Effector memory CD4-positive, alpha-beta T cell (primary cell): ENCODE measurements at places on chromosomes 3 and 15.

DNA sequence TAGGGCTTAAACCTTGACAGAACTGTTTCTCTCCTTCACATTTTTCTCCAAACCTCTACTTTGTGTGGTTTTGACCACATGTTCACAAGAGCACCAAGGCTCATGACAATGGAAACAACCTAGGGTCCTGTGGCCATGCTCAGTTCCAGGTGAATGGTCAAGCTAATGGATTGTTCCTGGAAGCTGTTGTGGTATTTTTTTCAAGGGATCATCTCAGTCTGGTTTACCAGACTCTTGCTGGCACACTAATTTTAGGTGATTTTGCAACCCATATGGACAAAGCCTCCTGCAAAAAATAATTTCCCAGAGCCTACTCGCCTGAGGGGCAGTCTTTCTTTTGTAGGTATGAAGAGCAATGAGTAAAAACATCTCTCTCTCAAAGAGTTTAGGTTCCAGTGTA, 67.2 kb downstream of the LSAMP start:
- no peak overlapping the region for H3K27ac ChIP-seq
- no peak for DNase-seq
- no peaks in the 10 kb centered on the region for H3K36me3 ChIP-seq
- H3K4me1 ChIP-seq, result no peaks in the 10 kb centered on the region

DNA sequence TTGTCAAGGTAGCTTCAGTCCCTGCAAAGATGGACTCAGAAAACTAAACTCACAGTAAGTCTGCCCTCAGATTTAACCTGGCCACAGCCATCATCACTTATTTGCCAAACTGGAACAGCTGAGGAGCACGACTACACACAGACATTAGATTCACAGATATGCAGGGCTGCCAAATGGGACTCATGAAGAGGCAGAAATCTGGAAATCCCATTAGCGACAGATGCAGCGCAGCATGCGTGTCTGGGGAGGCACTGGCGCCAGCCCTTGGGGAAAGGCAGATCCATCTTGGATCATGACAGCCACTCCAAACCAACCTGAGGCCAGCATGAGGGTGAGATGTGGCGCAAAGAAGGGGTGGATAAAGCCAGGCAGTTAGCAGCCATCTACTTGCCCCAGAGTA, 160.7 kb upstream of the TSC22D2 start:
- H3K27ac ChIP-seq, result no peak overlapping the region
- H3K4me1 ChIP-seq, result no peaks in the 10 kb centered on the region
- no peaks in the 10 kb centered on the region for H3K27me3 ChIP-seq
- H3K36me3 ChIP-seq, result no peaks in the 10 kb centered on the region

GRCh38 chr15:66574596-66574950, 8.8 kb upstream of the LCTL start:
- H3K4me3 ChIP-seq, result no peak overlapping the region
- DNase-seq, result no peak
- no peak overlapping the region for H3K27ac ChIP-seq
- H3K4me1 ChIP-seq, result no peaks in the 10 kb centered on the region
- no peaks in the 10 kb centered on the region for H3K27me3 ChIP-seq

DNA sequence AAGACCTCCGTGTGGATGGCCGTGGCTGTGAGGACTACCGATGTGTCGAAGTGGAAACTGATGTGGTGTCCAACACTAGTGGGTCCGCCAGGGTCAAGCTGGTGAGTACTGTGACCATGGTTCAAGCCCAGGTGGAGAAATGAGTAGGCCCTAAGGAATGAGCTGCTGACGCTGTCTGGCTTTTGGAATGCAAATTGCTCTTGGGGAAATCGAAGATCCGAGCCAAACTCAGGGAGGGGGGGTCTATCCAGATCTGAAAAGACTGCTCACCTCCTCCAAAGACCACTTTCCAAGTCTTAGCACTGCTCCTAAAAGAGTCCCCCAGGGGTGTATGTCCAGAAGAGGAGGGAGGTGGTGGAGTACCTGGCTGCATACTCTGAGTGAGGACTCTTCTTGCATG, 13.1 kb downstream of the EXOSC7 start:
- no peak for DNase-seq
- H3K27me3 ChIP-seq, result no peaks in the 10 kb centered on the region
- peaks cover 12% of the 10 kb centered on the region for H3K36me3 ChIP-seq
- no peaks in the 10 kb centered on the region for H3K4me1 ChIP-seq
- H3K27ac ChIP-seq, result no peak overlapping the region

- H3K36me3 ChIP-seq, result no peaks in the 10 kb centered on the region
- DNase-seq, result no peak
- no peak overlapping the region for H3K27ac ChIP-seq
- no peaks in the 10 kb centered on the region for H3K27me3 ChIP-seq
- H3K4me1 ChIP-seq, result no peaks in the 10 kb centered on the region
Measured at GRCh38 chr15:32747921-32748342, 30.1 kb downstream of the GREM1 start.

DNA sequence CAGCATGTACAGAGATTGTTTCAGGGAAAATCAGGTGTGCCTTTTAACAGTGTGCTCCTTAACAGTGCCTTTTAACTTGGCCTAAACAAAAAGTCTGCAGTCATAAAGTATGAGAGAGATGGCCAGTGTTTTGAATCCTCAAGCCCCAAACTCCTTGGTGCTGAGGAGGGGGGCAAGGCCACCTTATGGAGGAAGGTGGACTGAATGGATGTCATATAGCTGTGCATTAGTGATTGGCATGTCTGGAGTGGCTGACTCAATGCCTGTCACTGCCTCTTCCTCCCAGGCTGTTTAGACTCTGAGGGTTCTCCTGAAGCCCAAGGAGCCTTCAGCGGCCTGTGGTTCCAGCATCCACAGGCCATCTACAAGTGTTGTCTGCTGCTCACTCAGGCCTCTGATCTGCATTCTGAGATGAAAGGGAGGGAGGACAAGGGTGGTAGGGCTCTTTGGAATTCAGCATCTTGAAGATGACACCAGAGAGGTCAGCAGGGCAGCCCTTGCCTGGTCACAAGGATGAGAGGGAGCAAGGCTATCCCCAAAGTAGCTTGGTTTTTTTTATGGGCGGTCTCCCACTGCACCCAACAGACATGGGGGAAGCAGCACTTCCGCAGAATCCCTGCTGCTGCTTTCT, 1.5 kb downstream of the FOXL2NB start:
- no peak for DNase-seq
- no peak overlapping the region for H3K27ac ChIP-seq
- peaks cover 55% of the 10 kb centered on the region for H3K27me3 ChIP-seq

- H3K4me1 ChIP-seq, result no peaks in the 10 kb centered on the region
- H3K36me3 ChIP-seq, result no peaks in the 10 kb centered on the region
- H3K27me3 ChIP-seq, result no peaks in the 10 kb centered on the region
- no peak overlapping the region for H3K27ac ChIP-seq
Measured at GRCh38 chr15:86347245-86347644, 267.6 kb downstream of the AGBL1 start.

GRCh38 chr3:81782585-81782984, 21.1 kb upstream of the GBE1 start:
- H3K4me1 ChIP-seq, result no peaks in the 10 kb centered on the region
- DNase-seq, result no peak
- H3K36me3 ChIP-seq, result no peaks in the 10 kb centered on the region

DNA sequence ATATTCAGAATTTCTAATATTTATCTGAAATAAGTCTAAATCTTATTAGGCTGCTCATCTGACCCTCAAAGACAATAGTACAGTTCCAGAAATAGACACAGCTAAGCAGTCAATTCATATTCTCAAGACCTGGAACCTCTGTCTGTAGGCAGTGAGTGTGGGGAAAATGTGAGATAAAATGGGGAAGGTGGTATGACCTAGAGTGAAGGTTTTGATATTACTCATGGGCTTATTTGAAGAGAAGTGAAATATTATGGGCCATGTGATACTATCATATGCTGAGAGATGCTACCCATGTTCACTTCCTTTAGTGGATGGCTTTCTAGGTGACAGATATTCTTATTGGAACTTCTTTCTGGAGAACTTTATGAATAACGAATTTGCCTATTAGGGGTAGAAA, 33.5 kb downstream of the TGFBR2 start:
- no peak for DNase-seq
- H3K4me3 ChIP-seq, result no peak overlapping the region
- peaks cover 90% of the 10 kb centered on the region for H3K4me1 ChIP-seq
- H3K36me3 ChIP-seq, result no peaks in the 10 kb centered on the region

GRCh38 chr3:172145031-172145686, 105.8 kb downstream of the FNDC3B start:
- no peak for DNase-seq
- no peak overlapping the region for H3K4me3 ChIP-seq
- H3K36me3 ChIP-seq, result no peaks in the 10 kb centered on the region
- no peaks in the 10 kb centered on the region for H3K4me1 ChIP-seq

- H3K4me1 ChIP-seq, result no peaks in the 10 kb centered on the region
- DNase-seq, result no peak
- H3K27me3 ChIP-seq, result no peaks in the 10 kb centered on the region
- H3K36me3 ChIP-seq, result no peaks in the 10 kb centered on the region
- H3K27ac ChIP-seq, result no peak overlapping the region
- no peak overlapping the region for H3K4me3 ChIP-seq
Measured at GRCh38 chr3:150145659-150146058, 175.0 kb upstream of the PFN2 start.

- no peaks in the 10 kb centered on the region for H3K27me3 ChIP-seq
- H3K27ac ChIP-seq, result peak overlapping the region; percentile 21
- H3K4me3 ChIP-seq, result no peak overlapping the region
- no peak for DNase-seq
Measured at GRCh38 chr3:27591312-27592210, 107.4 kb upstream of the SLC4A7 start.

DNA sequence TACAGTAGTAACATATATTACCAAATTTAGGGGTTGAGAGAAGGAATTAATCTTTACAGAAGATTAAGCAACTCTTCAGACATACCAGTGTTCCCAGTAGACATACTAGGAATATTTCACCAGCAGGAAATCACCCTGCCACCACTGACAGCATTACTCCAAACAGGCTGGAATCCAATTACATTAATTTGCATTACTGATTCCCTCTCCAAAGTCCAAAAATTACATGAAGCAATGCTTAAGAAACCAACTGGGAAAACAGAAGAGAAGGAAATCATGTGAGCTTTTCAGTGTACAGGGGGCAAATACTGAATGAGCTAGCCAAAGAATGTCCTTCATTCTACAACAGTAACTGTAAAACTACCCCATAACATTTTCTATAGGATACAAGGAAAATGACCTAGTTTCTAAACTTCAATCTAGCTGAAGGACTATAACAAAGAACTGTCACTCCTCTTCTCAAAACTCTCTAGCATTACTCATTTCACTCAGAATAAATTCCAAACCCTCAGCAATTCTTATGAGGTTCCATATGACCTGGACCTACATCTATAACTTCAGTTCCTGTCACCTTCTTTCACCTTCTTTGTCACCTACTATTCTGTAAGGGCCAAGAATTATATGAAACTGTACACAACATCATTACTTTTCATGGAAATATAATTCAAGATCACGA, 72.7 kb downstream of the INO80 start:
- no peaks in the 10 kb centered on the region for H3K27me3 ChIP-seq
- no peaks in the 10 kb centered on the region for H3K4me1 ChIP-seq
- no peak overlapping the region for H3K27ac ChIP-seq

DNA sequence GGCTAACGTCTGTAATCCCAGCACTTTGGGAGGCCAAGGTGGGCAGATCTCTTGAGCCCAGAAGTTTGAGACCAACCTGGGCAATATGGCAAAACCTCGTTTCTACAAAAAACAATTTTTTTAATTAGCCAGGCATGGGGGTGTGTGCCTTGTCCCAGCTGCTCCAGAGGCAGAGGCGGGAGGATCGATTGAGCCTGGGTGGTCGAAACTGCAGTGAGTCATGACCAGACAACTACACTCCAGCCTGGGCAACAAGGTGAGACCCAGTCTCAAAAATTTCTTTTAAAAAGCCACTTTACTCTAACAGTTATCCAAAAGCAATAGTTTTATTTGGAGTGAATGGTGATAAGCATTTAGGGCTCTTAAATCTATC, 12.5 kb downstream of the TRIM59 start:
- peak overlapping the region; percentile 12 for H3K27ac ChIP-seq
- H3K36me3 ChIP-seq, result peaks cover 18% of the 10 kb centered on the region
- no peak overlapping the region for H3K4me3 ChIP-seq
- no peak for DNase-seq
- peaks cover 3% of the 10 kb centered on the region for H3K4me1 ChIP-seq

- no peak overlapping the region for H3K4me3 ChIP-seq
- H3K27ac ChIP-seq, result no peak overlapping the region
- H3K27me3 ChIP-seq, result no peaks in the 10 kb centered on the region
Measured at GRCh38 chr3:72265256-72266015, 480.5 kb upstream of the PROK2 start.

GRCh38 chr3:8882642-8883041, 80.6 kb downstream of the RAD18 start:
- H3K4me1 ChIP-seq, result no peaks in the 10 kb centered on the region
- no peaks in the 10 kb centered on the region for H3K27me3 ChIP-seq
- DNase-seq, result no peak

- no peak overlapping the region for H3K4me3 ChIP-seq
- H3K4me1 ChIP-seq, result no peaks in the 10 kb centered on the region
- H3K27me3 ChIP-seq, result no peaks in the 10 kb centered on the region
Measured at GRCh38 chr3:150141790-150142326, 171.2 kb upstream of the PFN2 start.

- no peak for DNase-seq
- no peak overlapping the region for H3K4me3 ChIP-seq
- H3K27ac ChIP-seq, result no peak overlapping the region
- no peaks in the 10 kb centered on the region for H3K4me1 ChIP-seq
Measured at GRCh38 chr3:11514191-11514821, 129.4 kb downstream of the VGLL4 start.

GRCh38 chr15:42612367-42612912, 37.0 kb downstream of the STARD9 start:
- H3K27me3 ChIP-seq, result no peaks in the 10 kb centered on the region
- H3K4me3 ChIP-seq, result no peak overlapping the region
- peaks cover 12% of the 10 kb centered on the region for H3K4me1 ChIP-seq
- no peaks in the 10 kb centered on the region for H3K36me3 ChIP-seq
- H3K27ac ChIP-seq, result no peak overlapping the region

DNA sequence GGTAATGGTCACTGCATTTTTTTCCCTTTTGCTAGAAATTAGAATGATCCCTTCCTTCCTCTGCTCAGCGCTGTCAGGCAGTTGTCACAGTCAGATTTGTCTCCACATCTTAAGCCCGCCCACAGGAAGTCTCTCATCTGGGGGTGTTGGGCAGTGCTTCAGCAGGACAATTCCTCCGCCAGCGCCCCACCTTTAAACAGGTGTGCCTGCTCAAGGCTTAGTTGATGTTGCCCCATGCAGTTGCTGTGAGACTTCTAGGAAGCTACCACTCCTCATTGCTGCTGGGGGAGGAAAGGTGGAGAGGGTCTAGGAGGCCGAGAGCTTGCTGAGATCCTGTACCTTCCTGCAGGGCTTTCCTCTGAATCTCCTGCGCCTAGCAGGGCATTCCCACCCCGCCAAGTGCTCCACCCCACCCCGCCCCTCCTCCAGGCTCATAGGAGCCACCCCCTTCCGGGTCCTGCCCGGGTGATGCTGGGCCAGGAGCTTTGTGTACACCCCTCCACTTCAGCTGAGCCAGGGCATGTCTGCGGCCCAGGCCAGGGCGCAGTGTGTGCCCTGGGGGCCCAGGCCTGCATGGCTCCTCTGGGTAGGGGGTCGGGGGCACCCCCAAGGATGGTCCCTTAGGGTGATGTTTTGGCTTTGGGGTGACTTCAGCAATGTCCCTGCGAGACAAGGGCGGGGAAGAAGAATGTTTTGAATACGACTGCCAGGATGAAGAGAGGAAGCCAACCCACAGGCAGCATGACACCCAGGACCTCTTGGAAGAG, 68.7 kb downstream of the TRAK1 start:
- H3K36me3 ChIP-seq, result no peaks in the 10 kb centered on the region
- H3K4me3 ChIP-seq, result no peak overlapping the region
- no peaks in the 10 kb centered on the region for H3K27me3 ChIP-seq
- DNase-seq, result no peak
- H3K27ac ChIP-seq, result peak overlapping the region; percentile 7

- DNase-seq, result no peak
- no peaks in the 10 kb centered on the region for H3K4me1 ChIP-seq
- no peaks in the 10 kb centered on the region for H3K36me3 ChIP-seq
- no peak overlapping the region for H3K4me3 ChIP-seq
- no peak overlapping the region for H3K27ac ChIP-seq
Measured at GRCh38 chr15:39365873-39366272, 215.0 kb upstream of the THBS1 start.
